Liver (tissue), 10 donors: ENCODE measurements at places on chromosomes 6 and 20.

DNA sequence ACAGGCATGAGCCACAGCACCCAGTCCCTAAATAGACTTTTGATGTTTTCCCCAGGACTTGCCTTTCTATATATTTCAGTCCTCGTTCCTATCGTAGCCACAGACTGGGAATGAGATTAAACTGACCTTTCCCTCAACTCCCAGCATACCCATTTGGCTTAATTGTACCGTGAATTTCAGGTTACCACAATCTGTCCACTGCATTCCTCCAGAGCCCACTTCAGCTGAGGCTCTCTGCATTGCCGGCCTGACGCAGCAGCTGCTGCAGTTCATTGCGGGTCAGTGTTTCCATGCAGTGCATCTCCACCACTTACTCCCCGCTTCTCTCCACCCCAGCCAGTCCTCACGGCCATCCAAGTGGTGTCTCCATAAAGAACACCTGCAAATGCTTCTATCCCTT, 103.1 kb upstream of the RIN2 start:
- no peak for DNase-seq

DNA sequence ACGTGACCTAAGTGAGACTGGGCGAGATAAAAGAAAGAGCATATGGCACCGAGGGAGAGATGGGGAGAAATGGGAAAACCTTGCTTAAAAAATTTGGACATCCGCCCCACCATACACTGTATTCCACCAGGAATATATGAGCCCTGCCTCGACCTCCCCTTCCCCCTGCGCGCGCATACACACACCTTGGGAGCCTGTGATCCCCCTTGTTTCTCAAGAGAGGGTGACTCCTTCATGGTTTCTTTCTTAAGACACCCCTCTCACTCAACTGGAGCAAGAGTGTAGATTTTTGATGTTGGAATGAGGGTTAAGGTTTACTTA, 480 bp downstream of the ABCF1 start:
- no peak for DNase-seq

DNA sequence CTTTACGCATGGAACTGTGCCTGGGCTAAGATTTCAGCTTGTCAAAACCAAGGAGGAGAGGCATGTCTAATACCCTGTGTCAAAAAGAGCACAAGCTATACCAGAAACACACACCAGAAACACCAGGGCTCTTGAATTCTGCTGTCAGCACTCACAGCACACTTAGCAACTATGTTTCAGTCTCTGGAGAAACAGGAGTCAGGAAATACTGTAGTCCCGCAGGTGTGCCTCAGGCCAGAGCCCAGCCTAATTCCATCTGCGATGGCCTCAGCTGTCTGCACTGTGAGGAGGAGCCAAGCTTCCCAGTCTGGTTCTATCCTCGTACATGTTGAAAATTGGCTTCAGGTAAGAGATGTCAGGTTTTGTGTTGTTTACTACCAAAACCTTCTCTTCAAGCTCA, 31.6 kb downstream of the MTRES1 start:
- no peak for DNase-seq

- peak; percentile 66 for DNase-seq
Measured at GRCh38 chr6:35496841-35497570, at the start of gene TEAD3. Gene TEAD3, minus strand, starts transcription at chr6:35497079.

DNA sequence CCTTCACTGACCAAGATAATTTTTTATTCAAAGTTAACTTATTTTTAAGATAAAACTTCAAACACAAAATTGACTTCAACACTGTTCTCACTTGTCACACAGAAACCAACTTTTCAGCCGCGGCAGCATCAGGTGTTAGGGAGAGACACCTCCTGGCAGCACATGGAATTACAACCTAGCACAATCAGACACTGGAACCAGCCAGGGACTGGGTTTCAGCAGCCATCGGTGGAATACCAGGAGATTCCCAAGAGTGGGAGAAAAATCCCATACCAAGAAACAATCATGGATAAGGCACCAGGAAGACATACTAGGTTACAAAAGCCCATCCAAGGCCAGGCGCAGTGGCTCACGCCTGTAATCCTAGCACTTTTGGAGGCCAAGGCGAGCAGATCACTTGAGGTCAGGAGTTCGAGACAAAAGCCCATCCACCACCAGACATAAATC, 70.0 kb downstream of the SNX5 start:
- peak; percentile 68 for DNase-seq

DNA sequence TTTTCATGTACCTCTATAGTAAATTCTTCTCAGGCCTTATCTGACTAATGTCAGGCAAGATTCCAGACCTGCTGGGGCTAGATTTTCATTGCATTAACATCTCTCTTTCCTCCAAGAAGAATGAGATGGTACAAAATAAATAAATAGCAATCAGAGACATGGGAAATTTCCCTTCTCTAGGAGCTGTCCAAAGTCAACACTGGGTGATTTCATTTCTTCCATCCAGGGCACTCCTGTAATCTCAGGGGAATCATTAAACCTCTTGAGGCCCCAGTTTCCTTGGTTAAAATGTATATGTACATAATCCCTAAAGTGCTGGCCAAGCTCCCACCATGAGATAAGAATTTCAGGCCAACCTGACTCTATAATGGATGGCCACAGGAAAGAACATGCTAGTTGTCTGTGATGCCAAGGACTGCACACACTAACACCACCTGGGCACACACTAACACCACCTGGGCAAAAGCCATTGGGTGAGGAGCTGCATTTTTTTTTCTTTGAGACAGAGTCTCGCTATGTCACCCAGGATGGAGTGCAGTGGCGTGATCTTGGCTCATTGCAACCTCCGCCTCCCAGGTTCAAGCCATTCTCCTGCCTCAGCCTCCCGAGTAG, 912 bp downstream of the IL17F start:
- DNase-seq = no peak

GRCh38 chr20:42894483-42894882, 295.2 kb downstream of the PTPRT start:
- DNase-seq = no peak

- no peak for DNase-seq
Measured at GRCh38 chr20:6870559-6870958, 103.1 kb downstream of the BMP2 start.

DNA sequence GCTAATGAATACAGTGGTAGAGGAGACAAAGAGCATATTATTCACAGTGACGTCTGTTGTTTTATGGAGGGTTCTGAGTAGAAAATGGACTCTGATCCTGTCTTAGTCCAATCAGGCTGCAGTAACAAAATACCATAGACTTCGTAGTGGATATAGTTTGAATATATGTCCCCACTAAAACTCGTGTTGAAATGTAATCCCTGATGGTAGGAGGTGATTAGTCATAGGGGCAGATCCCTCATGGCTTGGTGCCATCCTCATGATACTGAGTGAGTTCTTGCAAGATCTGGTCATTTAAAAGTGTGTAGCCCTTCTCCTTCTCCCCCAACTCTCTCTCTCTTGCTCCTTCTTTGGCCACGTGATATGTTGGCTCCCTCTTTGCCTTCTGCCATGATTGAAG, 82.5 kb downstream of the CD83 start:
- DNase-seq = no peak

GRCh38 chr6:39471954-39472659, 149.6 kb upstream of the KCNK16 start:
- no peak for DNase-seq

- peak; percentile 56 for DNase-seq
Measured at GRCh38 chr6:31541059-31541657, 645 bp downstream of the DDX39B start.

- no peak for DNase-seq
Measured at GRCh38 chr6:28794175-28795002, 129.4 kb downstream of the TRIM27 start.

GRCh38 chr6:75206576-75207342, 906 bp upstream of the COL12A1 start:
- no peak for DNase-seq

DNA sequence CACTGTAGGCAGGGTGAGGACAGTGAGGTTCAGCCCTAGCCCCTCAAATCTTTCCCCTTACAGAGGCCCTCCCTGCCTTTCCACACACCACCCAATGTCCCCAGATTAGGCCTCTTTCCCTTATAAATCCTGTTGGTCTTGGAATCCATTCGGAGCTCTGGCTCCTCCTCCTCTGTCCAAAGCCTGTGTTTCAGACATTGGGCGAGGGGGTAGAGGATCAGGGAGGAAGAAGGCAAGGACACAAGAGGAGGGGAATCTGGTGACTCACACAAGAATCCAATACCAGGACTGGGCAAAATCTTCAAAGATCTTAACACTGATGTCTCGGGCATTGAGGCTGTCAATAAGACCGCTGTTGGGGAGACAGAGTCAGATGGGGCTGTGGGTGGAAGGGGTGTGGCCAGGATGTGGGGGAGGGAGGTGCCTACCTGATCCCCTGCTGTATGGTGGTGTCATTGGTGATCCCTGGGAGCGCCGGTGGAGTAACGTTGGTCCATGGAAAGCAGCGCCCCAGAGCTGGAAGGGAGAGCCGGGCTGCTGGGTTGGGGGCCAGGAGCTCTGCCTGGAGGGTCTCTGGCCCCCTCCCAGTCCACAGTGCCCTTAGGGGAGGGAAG, 7.6 kb downstream of the SLC44A4 start:
- DNase-seq = no peak

DNA sequence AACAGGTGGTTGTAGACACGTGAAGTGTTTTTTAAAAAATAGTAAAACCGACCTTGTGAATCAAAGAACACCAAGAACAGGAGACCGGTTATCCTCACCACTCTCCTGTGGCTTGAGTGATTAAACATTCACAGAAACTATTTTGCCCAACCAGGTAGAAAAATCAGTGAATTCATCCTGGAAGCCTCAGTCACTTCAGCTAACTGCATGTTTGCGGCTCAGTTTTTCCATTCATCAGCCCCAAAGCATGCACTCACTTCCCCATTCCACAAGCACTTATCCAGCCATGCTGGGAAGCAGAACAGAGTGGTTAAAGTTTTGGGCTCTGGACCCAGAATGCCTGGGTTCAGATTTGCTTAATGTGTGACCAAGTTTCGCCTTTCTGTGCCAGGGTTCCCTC, 2.4 kb downstream of the LRRN4 start:
- no peak for DNase-seq
